ENCODE measurements at places on chromosomes 6 and 20. TPM values are rescaled to one million over a fixed set of nuclear protein-coding genes. Genes with fewer than 3 reads are reported as not detected.

GRCh38 chr6:26260725-26261490, 104.1 kb upstream of the BTN3A2 start:
- H3K27ac ChIP-seq: no peak overlapping the region
- no peaks in the 10 kb centered on the region for H3K36me3 ChIP-seq
- no peaks in the 10 kb centered on the region for H3K4me1 ChIP-seq
- no peak for DNase-seq
- no peak overlapping the region for H3K4me3 ChIP-seq

The PPP1R16B gene
- 40.0 TPM for total RNA-seq

- peak overlapping the region; percentile 97 for H3K4me3 ChIP-seq
- peaks cover 34% of the 10 kb centered on the region for H3K4me1 ChIP-seq
- H3K27me3 ChIP-seq: peaks cover 8% of the 10 kb centered on the region
- peak overlapping the region; percentile 96 for H3K27ac ChIP-seq
- no peak for DNase-seq
- H3K36me3 ChIP-seq: peaks cover 13% of the 10 kb centered on the region
Measured at GRCh38 chr6:27867945-27868300, 44.3 kb downstream of the OR2B2 start.

DNA sequence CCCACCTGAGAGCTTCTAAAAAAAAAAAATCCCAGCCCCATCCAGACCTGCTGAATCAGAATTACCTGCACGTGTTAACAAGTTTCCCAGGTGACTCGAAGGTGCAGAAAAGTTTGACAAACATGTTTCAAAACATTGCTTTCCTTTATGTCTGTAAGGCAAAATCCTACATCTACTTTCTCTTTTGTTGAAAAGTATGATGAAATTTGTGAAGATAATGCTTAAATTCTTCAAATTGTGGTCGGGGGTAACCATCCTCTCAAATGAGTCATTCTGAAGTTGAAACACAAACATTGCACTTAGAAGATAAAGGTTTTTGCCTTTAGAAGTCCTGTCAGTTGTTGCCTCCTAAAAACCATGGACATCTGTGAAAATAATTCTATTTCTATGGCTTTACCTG, 429.7 kb downstream of the EPHA7 start:
- no peak for DNase-seq
- no peaks in the 10 kb centered on the region for H3K4me1 ChIP-seq
- H3K36me3 ChIP-seq: no peaks in the 10 kb centered on the region
- H3K27ac ChIP-seq: no peak overlapping the region
- H3K4me3 ChIP-seq: no peak overlapping the region

GRCh38 chr6:116714761-116715160, 33.8 kb downstream of the KPNA5 start:
- H3K27me3 ChIP-seq: no peaks in the 10 kb centered on the region
- peaks cover 47% of the 10 kb centered on the region for H3K36me3 ChIP-seq
- H3K4me3 ChIP-seq: no peak overlapping the region
- H3K27ac ChIP-seq: no peak overlapping the region
- no peak for DNase-seq

GRCh38 chr6:149852180-149852579, 12.0 kb downstream of the LRP11 start:
- no peaks in the 10 kb centered on the region for H3K27me3 ChIP-seq
- DNase-seq: peak; percentile 30
- peaks cover 13% of the 10 kb centered on the region for H3K4me1 ChIP-seq
- no peak overlapping the region for H3K27ac ChIP-seq
- no peak overlapping the region for H3K4me3 ChIP-seq
- H3K36me3 ChIP-seq: no peaks in the 10 kb centered on the region

- H3K36me3 ChIP-seq: peaks cover 3% of the 10 kb centered on the region
- H3K4me3 ChIP-seq: peak overlapping the region; percentile 48
- H3K27ac ChIP-seq: peak overlapping the region; percentile 97
- no peaks in the 10 kb centered on the region for H3K27me3 ChIP-seq
- no peak for DNase-seq
Measured at GRCh38 chr6:134249759-134250602, 67.9 kb downstream of the SGK1 start.
